ENCODE measurements at places on chromosomes 13 and 19.

DNA sequence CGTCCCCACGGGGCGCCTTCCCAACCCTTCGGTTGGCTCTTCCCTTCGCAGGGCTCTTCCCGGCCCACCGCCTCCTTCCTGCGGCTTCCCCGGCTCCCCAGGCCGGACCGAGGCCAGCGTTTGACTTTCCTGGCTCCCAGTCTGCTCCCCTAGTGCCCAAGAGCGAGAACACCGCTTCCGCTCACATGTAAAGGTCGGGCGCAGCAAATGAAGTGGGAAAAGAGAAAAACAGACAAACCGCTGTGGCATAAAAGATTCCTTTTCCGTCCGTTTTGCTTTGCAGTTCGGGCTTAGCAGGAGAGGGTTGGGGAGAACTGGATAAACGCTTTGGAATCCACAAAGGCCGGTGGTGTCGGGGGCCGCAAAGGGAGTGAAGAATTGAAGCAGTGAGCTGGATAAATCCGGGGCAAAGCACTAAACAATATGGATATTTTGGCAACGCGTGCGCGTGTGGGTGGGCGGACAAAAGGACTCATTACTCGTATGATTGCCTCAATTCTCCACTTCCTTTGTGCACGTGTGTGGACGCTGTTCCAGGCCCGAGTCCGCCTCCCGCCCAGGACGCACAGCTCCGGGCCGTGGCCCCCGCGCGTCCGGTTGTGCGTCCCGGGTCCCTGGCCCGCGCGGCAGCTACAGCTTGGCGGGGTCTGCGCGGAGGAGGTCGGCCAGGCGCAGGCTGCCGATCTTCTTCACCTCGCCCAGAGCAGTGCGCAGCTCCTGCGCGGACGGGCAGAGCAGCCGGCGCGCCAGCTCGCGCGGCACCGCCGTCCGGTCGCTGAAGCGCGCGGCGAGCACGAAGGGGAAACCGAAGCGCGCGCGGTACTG is 8.6 kb upstream of the CDX2 start:
- no peak for DNase-seq

GRCh38 chr13:27793507-27794367 is 1.5 kb downstream of the GSX1 start:
- no peak for DNase-seq

GRCh38 chr13:73259061-73260017 is 200.5 kb downstream of the KLF5 start:
- DNase-seq: no peak

- no peak for DNase-seq
These were observed 81.2 kb downstream of the COL4A2 start for GRCh38 chr13:110388108-110388943.

GRCh38 chr19:40348961-40349507 is 539 bp downstream of the PLD3 start:
- DNase-seq: no peak

DNA sequence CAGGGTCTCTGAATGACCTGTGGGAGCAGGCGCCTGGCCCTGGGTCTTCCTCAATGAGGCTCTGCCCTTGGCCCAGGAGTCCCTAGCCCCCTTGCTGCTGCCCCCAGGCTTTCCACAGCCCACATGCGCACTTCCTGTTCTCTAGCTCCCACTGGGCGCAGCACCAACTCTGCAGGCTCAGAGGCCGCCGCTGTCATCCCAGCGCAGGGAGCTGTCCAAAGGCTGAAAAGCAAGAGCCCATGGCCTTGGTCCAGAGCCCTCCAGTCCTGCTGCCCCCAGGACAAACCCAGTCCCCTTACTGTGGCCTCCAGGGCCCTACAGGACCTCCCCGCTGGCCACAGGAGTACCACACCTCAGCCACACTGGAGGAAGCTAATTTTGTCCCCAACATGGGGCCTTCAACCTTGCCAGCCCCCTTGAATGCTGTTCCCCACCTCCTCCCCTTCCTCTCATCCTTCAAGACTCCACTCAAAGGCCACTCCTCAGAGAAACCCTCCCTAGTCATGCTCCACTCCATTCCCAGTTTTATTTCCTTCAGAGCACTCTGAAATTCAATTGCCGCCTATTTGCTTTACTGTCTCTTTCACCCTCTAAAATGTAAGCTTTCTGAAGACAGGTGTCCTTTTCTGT is 8.0 kb upstream of the POU2F2 start:
- no peak for DNase-seq

DNA sequence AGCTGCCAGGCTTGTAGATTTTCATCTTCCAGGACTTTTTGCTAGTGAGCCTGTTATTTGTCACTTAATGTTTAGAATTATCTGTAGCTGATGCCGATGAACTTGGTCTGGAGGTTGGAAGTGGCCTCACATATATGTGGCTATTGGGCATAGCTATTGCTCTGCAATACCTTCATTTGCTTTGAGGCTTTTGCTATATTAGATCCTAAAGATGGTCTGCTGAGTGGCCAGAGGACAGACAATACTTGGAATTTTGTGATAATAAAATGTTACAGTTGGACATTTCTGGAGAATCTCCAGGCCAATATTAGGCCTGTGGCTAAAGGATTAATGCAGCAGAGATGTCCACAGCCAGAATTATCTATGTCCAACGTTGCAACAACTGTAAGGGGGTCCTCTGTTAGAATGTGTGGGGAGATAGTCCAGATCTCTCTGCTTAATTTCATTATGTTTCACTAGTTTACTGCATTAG is 222.3 kb downstream of the GPC5 start:
- DNase-seq: no peak

GRCh38 chr13:37716420-37717195 is 118.0 kb upstream of the POSTN start:
- DNase-seq: no peak

DNA sequence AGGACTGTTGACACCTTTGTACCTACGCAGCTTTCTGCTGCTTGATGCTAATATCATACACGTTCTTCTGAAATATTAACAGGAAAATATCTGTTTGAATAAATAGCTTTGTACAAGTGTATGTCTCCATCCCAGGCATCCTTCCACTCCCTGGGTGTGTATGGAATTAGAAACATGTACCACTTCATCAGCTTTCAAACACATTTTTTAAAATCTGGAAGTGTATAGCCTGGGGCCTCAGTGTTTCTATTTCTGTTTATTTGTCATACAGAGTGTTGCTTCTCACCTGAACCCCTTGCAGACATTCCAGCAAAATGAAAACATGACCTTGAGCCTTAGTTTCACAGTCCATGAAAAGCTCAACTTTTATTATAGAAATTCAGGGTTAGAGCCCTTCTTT is 168.6 kb downstream of the ITGBL1 start:
- DNase-seq: no peak

GRCh38 chr13:65585346-65585745 is 1644.8 kb downstream of the PCDH9 start:
- DNase-seq: no peak

DNA sequence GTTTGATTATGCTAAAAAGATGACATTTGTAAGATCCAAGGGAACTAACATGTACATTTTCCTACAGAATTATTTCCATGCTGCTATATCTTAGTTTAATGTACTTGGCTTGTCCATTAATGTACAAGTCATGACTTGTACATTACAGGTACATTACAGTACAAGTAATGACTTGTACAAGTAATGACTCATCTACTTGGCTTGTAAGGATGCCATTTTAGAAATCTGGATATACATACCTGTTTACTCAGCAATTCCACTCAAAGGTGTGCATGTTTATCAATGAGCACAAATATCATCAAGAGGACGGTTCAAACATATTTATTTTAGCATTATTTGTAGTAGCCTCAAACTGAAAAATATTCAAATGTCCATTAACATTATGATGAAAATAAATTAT is 87.0 kb upstream of the TRPC4 start:
- DNase-seq: no peak

GRCh38 chr19:46537136-46538097 is 41.8 kb upstream of the PNMA8B start:
- DNase-seq: no peak

DNA sequence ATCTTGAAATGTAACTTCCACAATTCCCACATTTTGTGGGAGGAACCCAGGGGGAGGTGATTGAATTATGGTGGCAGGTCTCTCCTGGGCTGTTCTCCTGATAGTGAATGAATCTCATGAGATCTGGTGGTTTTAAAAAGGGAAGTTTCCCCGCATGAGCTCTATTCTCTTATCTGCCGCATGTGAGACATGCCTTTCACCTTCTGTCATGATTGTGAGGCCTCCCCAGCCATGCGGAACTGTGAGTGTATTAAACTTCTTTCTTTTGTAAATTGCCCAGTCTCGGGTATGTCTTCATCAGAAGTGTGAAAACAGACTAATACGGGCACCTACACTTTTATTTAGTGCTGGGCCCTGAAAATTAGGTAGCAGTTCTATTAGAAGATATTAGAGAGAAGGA is 45.8 kb downstream of the TNFSF13B start:
- no peak for DNase-seq
